Adipocyte (in vitro differentiated cells): ENCODE measurements at places on chromosomes 3 and 15.

GRCh38 chr3:76551739-76552138 is 488.2 kb upstream of the ROBO2 start:
- DNase-seq, result no peak

- no peak for DNase-seq
Observed at GRCh38 chr3:152192936-152193672, 75.6 kb upstream of the MBNL1 start.

- no peak for DNase-seq
Observed at GRCh38 chr3:178808748-178809147, 262.9 kb downstream of the ZMAT3 start.

DNA sequence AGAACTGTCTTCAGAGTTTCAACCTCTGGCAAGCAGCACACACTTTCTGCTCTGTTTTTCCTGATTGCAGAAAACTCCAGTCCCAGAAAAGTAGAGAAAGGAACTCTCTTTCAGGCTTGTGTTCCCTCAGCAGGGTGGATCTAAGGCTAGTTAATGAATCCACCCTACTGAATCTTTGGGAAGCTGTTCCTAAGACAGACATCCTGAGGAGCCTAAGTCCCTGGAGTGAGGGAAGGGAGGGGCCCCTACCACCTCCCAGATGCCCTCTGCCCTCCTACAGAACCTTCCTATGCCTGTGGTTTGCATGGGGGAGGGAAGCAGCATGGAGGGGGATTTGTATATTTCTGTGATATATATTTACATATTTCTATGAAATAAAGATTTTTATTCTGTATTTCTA is 124.4 kb downstream of the ANO10 start:
- DNase-seq, result no peak

GRCh38 chr3:192928720-192929119 is 11.1 kb upstream of the MB21D2 start:
- DNase-seq, result no peak

- no peak for DNase-seq
Observed at GRCh38 chr3:190361791-190362190, 26.2 kb upstream of the CLDN16 start.

DNA sequence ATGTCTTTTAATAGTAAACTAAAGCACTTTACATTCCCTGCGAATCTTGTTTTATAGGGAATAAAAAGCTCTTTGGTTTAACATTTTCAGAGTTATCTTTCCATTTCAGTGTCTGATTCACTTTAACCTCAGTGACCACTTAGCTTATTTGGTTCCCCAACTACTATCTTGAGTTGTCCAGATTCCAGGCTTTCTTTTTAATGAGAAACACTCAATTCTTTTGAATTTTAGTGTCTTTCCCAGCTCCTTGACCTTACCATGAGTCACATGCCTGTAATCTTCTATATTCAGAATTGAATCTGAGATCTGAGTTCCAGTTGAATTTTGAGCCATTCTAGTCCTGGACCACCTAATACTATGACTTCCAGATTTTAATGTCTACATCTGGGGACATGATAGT is 144.4 kb downstream of the KCNAB1 start:
- DNase-seq, result no peak

GRCh38 chr15:36177590-36178302 is 401.7 kb upstream of the CDIN1 start:
- peak; percentile 52 for DNase-seq

GRCh38 chr3:53604232-53604631 is 109.8 kb downstream of the CACNA1D start:
- DNase-seq, result no peak

DNA sequence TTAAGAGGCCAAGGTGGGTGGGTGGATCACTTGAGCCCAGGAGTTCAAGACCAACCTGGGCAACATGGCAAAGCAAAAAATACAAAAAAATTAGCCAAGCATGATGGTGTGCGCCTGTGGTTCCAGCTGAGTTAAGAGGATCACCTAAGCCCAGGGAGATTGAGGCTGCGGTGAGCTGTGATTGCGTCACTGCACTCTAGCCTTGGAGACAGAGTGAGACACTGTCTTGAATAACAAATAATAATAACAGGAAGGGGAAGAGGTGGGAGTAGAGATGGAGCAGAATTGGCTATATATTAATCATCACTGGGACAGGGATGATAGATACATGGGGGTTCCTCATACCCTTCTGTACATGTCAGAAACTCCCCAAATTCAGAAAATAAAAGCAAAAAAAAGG is 23.8 kb upstream of the NMB start:
- DNase-seq, result peak; percentile 30

DNA sequence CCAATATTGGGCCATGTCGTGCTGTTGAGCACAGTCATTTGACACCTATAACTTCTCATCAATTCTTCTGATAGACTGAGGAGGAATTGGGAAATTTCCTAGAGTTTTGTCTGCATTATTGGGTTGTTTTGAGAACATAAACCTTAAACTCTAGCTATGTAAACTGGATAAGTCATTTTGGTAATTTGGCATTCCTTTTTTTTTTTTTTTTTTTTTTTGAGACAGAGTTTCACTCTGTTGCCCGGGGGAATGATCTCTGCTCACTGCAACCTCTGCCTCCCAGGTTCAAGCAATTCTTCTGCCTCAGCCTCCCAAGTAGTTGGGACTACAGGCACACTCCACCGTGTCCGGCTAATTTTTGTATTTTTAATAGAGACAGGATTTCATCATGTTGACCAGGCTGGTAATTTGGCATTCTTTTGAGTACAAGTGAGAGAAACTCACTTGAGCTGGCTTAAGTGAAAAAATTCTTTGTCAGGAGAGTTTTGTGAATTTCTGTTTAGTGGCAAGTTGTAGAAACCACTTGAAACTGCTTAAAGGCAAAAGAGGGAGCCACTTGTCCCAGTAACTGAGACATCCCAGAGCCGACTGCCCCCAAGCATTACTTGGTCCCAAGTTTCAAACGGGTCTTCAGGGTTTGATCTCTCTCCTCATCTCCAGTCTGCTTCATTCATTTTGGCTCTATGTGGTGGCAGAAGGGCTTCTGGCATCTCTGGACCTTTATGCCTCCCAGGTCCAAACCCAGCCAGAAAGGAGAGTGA is 34.9 kb downstream of the FLNB start:
- DNase-seq, result peak; percentile 52

GRCh38 chr3:118607915-118608820 is 426.5 kb downstream of the IGSF11 start:
- DNase-seq, result no peak

DNA sequence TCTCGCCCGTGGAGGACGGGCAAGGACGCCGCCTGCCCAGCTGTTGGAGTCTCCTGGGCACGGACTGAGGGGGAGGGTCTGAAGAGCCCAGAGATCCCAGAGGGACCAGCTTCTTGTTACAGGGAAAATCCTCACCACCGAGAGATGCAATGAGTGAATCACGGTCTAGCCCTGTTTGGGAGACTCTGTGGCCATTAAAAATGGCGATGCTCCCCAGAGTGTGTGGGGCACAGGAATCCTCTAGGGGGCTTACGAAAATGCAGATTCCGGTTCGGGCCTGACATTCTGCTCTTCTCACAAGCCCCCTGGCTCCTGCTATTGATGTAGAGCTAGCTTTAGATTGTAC is 35.5 kb upstream of the EPHB3 start:
- DNase-seq, result no peak

GRCh38 chr15:42921342-42921731 is 759 bp upstream of the TTBK2 start:
- peak; percentile 57 for DNase-seq

GRCh38 chr15:45287390-45287956 is 35.4 kb downstream of the SLC28A2 start:
- DNase-seq, result no peak

DNA sequence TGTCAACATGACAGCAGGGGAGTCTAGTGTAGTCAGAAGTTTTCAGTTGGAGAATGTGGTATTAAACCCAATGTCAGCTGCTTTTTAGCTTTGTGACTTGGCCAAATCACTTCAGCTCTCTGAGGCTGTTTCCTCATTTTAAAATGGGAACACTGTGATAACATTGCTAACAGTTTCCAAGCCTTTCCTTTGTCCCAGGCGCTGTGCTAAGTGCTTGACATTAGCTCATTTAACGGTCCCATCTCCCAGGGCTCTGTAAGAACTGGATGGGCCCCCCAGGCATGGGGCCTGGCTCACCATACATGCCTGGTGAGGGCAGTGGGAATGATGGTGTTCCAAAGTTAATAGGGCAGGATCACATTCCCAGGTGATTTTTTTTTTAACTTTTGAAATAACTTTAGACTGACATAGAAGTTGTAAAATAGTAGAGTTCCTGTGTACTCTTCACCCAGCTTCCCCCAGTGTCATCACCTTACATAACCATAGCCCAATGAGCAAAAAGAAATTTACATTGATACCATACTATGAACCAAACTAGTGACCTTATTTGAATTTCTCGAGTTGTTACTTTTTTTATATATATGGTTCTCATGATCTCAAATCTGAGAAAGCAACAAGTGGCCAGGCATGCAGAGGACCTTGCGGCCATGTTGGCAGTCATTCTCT is 7.7 kb downstream of the RASL12 start:
- no peak for DNase-seq

DNA sequence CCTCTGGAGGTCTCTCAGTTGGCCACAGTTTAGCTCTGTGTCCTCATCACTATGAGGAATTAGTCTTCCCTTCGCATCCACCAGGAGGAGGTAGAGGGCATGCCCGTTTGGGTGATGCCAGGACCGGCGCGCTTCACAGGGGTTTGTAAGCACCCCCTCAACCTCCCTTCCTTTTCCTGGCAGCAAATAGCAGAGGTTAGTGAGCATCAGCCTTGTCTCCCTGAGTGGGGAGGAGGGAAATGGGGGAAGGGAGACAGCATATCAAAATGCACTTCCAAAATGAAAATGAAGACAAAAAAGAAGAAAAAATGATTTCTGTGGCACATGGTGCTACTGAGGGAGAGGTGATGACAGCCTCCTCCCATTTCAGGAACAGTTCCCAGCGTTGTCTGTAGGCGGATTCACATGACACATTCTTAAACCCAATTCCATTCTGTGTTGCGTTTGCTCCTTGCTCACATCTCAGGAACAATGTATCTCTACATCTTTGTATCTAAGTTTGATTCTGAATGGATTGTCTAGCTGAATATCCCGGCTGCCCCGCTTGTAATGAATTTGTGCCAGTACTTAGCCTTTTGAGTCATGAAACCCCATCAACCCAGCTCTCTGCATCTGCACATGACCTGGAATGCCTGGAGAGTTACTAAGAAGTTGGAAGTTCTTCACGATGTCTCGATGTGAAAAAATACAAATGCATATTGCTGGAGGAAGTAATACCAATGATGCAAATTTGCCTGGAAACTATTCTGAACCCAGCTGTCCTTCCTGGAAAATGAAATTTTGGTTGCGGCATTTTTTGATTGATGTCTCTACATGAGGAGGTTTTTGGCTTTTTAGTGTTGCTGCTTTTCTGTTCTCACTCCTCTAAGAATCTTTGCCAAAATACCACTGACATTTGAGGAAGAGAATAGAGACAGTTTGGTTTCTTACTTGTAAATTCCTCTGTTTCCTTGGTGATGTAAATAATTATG is 45.2 kb downstream of the TYRO3 start:
- peak; percentile 84 for DNase-seq

DNA sequence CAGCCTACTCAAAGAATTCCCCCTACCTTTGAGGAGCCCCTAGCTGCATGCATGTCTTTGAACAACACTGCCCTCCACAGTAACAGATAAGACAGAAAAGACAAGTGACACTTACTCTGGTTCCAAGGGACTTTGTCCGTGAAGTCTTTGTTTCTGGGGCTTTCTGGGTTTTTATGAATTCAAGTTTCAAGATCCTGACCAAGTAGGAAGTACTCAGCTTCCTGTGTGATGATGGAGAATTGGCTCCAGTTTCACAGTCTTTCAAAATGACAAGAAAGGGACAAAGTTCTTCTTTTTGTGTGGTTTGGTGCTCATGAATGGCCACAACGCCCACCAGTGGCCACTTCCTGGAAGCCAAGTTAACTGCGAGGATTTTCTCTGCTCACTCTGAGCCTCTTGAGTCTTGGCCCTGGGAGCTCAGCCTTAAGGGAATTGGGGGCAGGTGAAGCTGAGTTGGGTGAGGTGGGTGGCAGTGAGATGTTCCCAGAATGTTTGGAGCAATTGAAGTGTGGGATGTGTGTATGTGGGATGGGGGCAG is at the start of gene CCR1:
Gene CCR1, minus strand, starts transcription at position 147 of the 538 bp plus-strand sequence. CDS start 4,000 bp downstream, outside the sequence.
- peak; percentile 34 for DNase-seq

DNA sequence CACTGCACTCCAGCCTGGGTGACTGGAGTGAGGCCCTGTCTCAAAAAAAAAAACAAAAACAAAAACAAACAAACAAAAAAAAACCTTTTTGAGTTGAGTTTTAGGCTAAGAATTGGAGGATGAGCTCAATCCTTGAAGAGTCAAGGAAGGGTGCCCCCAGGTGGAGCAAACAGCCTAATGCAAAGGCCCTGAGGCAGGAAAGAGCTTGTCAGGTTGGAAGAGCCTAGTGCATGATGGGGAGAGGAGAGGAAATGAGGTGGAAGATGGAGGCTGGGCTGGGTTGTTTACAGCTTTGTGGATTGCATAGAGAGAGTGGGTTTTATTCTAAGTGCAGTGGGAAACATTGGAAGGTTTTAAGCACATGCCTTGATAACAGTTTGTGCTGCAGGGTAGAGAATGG is 2.1 kb upstream of the SNX22 start:
- DNase-seq, result no peak

DNA sequence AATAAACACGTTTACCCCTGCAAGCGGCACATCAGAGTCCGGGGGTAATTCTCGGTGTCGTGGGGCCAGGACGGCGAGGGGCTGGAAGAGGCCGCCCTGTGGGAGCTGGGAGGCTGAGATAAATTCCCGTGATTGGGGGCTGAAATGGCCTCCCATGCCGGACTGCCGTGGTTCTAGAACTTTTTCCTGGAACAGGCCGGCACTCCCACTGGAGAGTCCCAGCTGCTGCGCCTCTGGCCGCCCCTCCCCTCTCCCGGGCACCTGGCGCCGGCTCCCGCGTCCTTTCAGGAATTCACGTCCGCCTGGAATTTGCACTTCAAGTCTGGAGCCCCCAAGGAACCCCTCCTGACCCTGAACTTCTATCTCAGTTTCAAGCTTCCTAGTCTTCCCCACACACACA is 10.8 kb upstream of the LRRC2 start:
- DNase-seq, result no peak

DNA sequence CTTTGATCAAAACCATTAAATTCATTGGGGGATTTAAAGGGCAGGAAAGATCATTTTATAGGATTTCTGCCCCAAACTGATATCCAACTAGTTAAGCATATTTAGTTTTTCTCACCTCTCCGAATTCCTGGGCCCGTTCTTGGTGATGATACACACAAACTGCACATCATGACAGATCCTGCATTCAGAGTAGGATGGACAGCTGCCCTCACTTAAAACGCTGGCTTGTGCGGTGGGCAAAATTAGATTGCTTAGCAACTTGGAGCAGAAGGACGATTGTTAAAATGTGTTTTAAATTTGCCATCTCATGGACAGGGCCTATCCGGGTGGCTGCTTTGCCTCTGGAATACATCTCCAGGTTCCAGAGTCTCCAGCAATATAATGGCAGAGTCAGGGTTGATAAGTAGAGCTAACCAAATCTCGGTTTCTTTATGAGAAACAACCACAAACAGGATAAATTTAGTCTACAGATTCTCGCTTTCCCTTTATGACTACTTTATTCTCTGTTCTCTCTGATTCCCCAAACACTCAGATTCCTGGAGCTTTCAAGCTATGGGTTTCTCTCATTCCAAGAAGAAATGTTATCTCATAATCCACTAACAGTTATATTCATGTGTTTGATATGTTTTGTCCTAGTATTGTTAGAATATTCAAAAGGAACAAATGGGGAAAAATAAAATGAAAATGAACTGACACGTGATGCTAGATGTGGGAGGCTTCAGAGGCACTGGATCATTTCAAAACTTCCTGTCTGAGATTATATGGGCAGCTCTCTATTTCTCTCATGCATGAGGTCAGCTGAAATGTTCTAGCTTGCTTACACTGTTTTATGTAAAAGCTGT is 1014.1 kb upstream of the SEMA6D start:
- DNase-seq, result no peak
